ENCODE measurements at places on chromosomes 4 and X. TPM values are rescaled to one million over a fixed set of nuclear protein-coding genes. Genes with fewer than 3 reads are reported as not detected.

HTN1 gene
- not detected for total RNA-seq

IQCM gene
- not detected for total RNA-seq

PDGFRA gene
- total RNA-seq: 125 TPM

- no peaks in the 10 kb centered on the region for H3K36me3 ChIP-seq
- H3K27ac ChIP-seq: no peak overlapping the region
- no peaks in the 10 kb centered on the region for H3K4me1 ChIP-seq
These were observed 15.3 kb downstream of the GPR174 start for GRCh38 chrX:79159800-79160199.

GRCh38 chr4:94253036-94253435, 45.4 kb downstream of the SMARCAD1 start:
- no peak overlapping the region for H3K4me3 ChIP-seq
- no peaks in the 10 kb centered on the region for H3K27me3 ChIP-seq
- H3K27ac ChIP-seq: no peak overlapping the region
- no peak for DNase-seq
- H3K36me3 ChIP-seq: peaks cover 13% of the 10 kb centered on the region
- H3K4me1 ChIP-seq: no peaks in the 10 kb centered on the region

- no peak for DNase-seq
- H3K27me3 ChIP-seq: no peaks in the 10 kb centered on the region
- H3K4me3 ChIP-seq: no peak overlapping the region
- H3K27ac ChIP-seq: no peak overlapping the region
- H3K4me1 ChIP-seq: no peaks in the 10 kb centered on the region
These were observed 764.7 kb downstream of the TRIML1 start for GRCh38 chr4:188903986-188904385.

GRCh38 chr4:3672465-3672831, 93.7 kb upstream of the ADRA2C start:
- peaks cover 23% of the 10 kb centered on the region for H3K27me3 ChIP-seq
- DNase-seq: no peak
- no peak overlapping the region for H3K27ac ChIP-seq

- H3K27ac ChIP-seq: no peak overlapping the region
- H3K4me3 ChIP-seq: no peak overlapping the region
- DNase-seq: no peak
- H3K4me1 ChIP-seq: no peaks in the 10 kb centered on the region
- H3K27me3 ChIP-seq: no peaks in the 10 kb centered on the region
These were observed 89.2 kb downstream of the CDS1 start for GRCh38 chr4:84672177-84672576.

- H3K36me3 ChIP-seq: no peaks in the 10 kb centered on the region
- no peak overlapping the region for H3K27ac ChIP-seq
- DNase-seq: no peak
- no peaks in the 10 kb centered on the region for H3K4me1 ChIP-seq
- no peak overlapping the region for H3K4me3 ChIP-seq
- no peaks in the 10 kb centered on the region for H3K27me3 ChIP-seq
These were observed 30.6 kb upstream of the SCML1 start for GRCh38 chrX:17706676-17707075.

GRCh38 chrX:134338527-134338926, 101.5 kb downstream of the CCDC160 start:
- no peak overlapping the region for H3K4me3 ChIP-seq
- DNase-seq: no peak
- H3K27ac ChIP-seq: no peak overlapping the region
- no peaks in the 10 kb centered on the region for H3K27me3 ChIP-seq
- no peaks in the 10 kb centered on the region for H3K36me3 ChIP-seq
- no peaks in the 10 kb centered on the region for H3K4me1 ChIP-seq

- H3K27me3 ChIP-seq: no peaks in the 10 kb centered on the region
- no peaks in the 10 kb centered on the region for H3K36me3 ChIP-seq
- no peak overlapping the region for H3K4me3 ChIP-seq
- H3K27ac ChIP-seq: no peak overlapping the region
- DNase-seq: no peak
These were observed 41.9 kb downstream of the XAGE2 start for GRCh38 chrX:52410439-52411394.

DNA sequence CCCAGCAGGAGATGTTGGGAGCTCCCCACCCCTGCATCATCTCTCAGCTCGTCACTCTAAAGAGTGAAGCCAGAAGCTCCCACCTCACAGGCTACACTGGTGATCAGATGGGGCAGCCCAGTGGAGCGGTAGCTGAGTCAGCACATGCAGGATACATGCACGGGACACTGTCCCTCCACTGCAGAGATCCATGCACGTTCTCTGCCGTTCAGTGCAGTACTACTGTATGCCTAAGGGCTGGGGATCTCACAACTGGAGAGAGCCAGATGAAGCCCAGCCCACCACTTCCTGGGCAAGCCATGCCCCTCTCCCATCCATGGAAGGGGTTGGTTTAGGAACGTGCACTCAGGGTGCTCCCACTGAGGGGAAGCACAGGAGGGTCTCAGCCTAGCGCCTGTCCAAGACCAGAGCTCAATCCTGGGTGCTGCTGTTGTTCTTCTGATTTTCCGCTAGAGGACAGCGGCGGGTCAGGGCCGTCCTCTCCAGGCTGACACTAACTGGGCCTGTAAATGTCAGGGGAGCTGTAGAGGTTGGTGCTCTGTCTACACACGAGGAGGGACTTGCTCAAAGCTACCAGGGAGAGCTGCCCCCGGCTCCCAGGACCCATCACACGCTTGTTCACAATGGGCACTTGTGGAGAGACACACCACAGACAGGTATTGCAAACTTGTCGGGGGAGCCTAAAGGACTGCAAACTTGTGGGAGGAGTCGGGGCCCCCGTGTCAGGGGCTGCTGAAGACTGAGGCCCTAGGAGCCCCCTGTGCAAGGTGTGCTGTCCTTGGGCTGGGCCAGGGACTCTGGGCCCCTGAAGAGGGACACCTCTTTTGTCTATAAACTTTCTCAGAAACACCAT, 18.2 kb upstream of the ABLIM2 start:
- H3K27ac ChIP-seq: no peak overlapping the region
- peaks cover 4% of the 10 kb centered on the region for H3K27me3 ChIP-seq
- no peaks in the 10 kb centered on the region for H3K36me3 ChIP-seq
- no peak for DNase-seq

DNA sequence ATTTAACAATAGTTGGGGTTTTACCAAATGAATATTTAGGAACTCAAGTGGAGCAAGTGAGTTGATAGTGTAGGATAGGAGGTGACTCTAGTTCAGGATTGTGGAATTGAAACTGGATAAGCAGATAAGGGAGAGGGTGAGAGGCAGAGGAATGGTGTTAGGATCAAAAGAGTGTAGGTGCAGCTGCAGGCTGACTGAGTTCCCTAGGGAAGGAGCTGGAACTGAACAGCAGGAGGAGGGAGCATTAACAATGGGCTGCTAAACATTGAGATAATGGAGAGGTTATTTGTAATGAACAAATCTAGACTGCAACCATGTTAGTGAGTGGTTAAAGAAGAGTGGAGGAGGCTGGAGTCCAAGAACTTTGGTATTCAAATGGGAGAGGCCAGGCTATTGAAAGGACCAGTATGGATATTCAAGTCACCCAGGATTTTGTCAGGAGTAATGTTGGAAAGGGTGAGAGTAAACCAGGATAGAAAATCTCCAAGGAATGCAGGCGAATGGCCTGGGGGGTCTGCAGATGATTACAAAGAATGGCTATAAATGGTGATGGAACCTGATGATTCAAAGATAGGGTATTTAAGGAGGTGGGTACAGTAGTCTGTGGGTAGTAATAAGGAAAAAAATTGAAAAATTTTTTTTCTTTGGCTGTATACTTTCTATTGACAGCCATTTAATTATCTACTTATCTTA, 497.1 kb upstream of the TENM3 start:
- H3K4me1 ChIP-seq: no peaks in the 10 kb centered on the region
- H3K36me3 ChIP-seq: no peaks in the 10 kb centered on the region
- no peak overlapping the region for H3K27ac ChIP-seq
- no peak overlapping the region for H3K4me3 ChIP-seq

DNA sequence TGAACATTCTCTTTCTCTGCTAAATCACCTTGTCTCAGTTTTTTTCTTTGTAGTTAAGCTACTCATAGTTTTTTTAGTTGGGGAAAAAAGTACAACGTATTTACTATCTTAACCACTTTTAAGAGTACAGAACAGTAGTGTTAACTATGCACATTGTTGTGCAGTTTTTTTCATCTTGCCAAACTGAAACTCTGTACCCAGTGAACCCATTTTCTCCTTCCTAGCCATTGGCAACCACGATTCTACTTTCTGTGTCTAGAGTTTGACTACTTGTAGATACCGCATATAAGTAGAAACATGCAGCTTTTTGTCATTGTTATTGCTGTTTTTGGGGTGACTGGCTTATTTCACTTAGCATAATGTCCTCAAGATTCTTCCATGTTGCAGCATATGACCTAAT, 10.0 kb downstream of the N4BP2 start:
- no peak for DNase-seq
- H3K27me3 ChIP-seq: no peaks in the 10 kb centered on the region
- no peak overlapping the region for H3K4me3 ChIP-seq
- no peak overlapping the region for H3K27ac ChIP-seq

DNA sequence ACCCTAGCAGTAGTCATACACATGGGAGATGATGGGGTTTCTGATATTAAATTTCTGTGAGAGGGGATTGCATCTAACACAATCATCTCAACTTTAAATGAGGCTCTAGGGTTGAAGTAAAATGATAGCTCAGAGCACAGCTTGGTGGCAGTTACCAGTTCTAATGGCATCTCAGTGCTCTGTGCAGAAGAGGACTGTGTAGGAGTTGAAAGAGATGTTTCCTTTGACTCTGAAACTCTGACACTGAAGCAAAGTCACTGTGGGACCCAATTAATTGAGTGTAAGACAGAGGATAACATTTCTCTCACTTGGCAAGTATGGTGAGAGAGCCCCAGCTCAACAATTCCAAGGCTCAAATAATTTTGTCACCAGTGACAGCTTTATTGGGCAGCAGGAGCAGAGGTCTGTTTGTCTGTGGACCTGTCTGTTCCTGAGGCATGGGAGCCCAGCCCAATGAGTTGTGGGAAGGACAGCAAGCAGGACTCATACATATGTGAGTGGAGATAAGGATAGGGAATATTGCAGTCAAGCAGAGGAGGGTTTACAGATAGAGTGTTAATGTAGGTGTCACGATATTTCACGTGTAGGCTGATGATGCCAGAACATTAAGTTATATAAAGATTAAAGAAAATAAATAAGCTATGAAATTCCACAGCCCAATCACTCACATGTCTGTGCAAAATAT, 76.7 kb upstream of the NAF1 start:
- no peak overlapping the region for H3K27ac ChIP-seq
- H3K27me3 ChIP-seq: no peaks in the 10 kb centered on the region
- no peaks in the 10 kb centered on the region for H3K36me3 ChIP-seq
- no peaks in the 10 kb centered on the region for H3K4me1 ChIP-seq

DNA sequence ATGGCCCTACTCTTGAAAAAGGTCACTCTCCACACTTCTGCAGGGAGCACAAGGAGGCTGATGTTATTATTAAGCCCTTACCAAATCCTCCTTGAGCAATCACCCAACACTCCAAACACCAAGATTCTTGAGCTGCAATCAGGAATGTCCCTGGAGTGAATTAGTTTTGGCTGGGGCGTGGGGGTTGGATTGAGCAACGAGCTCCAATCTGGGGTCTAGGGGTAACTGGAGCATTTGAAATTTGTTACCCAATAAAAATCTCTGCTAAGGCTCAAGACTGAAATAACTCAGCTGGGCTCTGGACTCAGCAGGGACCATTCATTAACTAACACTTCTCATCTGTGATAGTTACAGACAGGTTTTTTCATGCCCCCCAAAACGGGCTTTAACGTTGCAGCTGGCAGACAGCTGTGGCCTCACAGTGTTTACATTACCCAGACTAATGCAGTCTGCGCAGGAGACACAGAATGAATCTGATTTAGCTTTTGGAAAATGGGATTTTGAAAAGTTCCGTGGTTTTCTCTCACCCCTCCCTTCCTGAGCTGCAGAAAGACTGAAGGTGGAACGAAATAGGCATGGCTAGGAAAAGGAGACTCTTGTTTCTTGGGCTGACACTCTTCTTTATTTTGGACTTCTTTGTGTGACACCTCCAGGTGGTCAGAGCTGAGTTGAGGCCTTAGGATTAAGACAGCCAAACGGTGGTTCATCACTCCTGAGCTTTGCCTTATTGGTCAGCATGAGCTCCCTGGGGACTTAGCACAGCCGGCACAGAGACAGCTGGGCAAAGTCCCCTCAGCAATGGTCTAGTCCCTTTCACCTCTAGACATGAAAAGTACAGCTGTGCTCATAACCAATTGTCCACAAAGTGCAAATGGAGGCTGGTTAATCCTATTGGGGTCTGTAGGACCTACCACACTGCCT, 26.6 kb downstream of the PLAC1 start:
- no peaks in the 10 kb centered on the region for H3K27me3 ChIP-seq
- H3K4me1 ChIP-seq: no peaks in the 10 kb centered on the region
- peak overlapping the region; percentile 48 for H3K27ac ChIP-seq
- no peaks in the 10 kb centered on the region for H3K36me3 ChIP-seq

- H3K27ac ChIP-seq: no peak overlapping the region
- H3K4me3 ChIP-seq: no peak overlapping the region
- DNase-seq: no peak
- no peaks in the 10 kb centered on the region for H3K36me3 ChIP-seq
- no peaks in the 10 kb centered on the region for H3K27me3 ChIP-seq
These were observed 200.0 kb downstream of the IL1RAPL1 start for GRCh38 chrX:28787206-28787605.

GRCh38 chr4:4368809-4369580, 17.9 kb upstream of the NSG1 start:
- H3K27me3 ChIP-seq: no peaks in the 10 kb centered on the region
- DNase-seq: no peak
- H3K4me3 ChIP-seq: no peak overlapping the region
- H3K27ac ChIP-seq: no peak overlapping the region

GRCh38 chr4:125283707-125284279, 31.0 kb upstream of the FAT4 start:
- H3K27ac ChIP-seq: no peak overlapping the region
- no peaks in the 10 kb centered on the region for H3K27me3 ChIP-seq
- H3K4me1 ChIP-seq: no peaks in the 10 kb centered on the region
- H3K36me3 ChIP-seq: no peaks in the 10 kb centered on the region

DNA sequence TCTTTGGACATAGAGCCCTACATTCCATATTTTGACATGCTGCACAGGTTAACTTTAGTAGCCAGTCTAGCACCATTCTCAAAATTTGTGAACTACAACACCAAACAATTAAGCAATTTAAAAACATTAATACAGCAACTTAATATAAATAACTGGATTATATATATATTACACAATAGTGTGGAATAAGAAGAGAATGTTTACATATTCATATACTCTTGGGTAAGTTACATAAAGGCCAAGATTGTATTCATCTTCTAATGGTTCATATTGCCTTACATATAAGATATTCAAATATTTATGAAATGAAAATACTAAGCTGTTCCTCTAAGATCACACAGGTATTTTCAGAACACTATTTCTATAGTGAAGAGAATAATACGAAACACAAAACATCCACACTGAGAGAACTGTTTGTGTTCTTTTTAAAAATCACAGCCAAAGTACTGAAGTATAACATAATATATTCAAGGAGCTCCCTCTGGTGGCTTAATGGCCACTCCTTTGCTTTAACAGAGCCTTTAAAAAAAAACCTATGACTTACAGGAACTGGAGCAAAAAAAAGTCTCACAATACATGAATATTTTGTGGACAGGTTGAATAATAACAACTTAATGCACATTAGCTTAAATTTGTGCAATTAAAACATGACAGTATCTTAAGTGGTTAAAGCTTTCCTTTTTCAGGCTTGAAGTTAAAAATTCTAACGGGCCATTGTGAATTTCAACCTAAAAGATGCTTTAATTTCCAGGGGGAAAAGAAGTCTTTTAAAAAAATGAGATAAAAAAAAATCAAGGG, 46.2 kb downstream of the NEK1 start:
- H3K27ac ChIP-seq: no peak overlapping the region
- H3K4me3 ChIP-seq: no peak overlapping the region
- DNase-seq: no peak
- no peaks in the 10 kb centered on the region for H3K4me1 ChIP-seq

- no peak overlapping the region for H3K4me3 ChIP-seq
- DNase-seq: no peak
- H3K27ac ChIP-seq: no peak overlapping the region
- no peaks in the 10 kb centered on the region for H3K36me3 ChIP-seq
These were observed 119.7 kb downstream of the FRYL start for GRCh38 chr4:48660347-48660746.
